Stimulated activated CD8-positive, alpha-beta memory T cell treated with anti-CD3 and anti-CD28 coated beads, Interleukin-7, amount 100 ng/mL, for 1 hour (primary cell): ENCODE measurements at places on chromosomes 5 and 9.

DNA sequence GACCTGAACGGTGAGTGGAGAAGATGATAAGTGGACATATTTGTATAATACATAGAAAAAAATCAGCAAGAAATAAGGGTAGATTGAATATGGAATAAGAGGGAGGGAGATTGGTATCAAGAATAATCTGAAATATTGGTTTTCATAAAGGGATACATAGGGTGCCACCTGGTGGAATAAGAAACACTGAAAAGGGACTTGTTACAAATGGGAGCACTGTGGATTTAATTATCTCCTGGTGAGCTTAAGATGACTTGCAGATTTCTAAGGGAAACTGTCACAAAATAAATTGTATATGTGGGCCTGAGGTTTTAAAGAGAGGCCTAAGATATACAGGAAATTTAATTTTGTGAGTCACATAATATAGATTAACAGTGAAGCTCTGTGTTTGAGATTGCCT, 1403.5 kb upstream of the CDH18 start:
- DNase-seq = no peak

GRCh38 chr5:170746075-170746960, 37.2 kb upstream of the GABRP start:
- DNase-seq = no peak

DNA sequence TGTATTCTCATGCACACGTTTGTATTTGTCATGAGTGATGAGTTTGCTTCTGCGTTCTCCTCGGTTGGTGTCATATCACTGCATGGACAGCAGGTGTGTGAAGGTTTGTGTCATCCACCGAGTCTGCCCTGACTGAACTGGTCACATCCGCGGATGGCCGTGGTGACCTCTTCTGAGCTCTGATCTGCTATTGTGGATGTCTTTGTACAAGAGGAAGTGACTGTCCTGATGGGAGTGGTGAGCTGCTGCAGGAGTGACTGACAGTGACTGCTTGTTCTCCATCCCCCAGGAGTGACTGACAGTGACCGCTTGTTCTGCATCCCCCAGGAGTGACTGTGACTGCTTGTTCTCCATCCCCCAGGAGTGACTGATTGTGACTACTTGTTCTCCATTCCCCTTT, 69.9 kb downstream of the EHMT1 start:
- DNase-seq = no peak

- DNase-seq = no peak
Measured at GRCh38 chr5:151805414-151806223, 33.9 kb downstream of the G3BP1 start.

GRCh38 chr5:132483661-132484390, 6.7 kb downstream of the IRF1 start:
- no peak for DNase-seq

DNA sequence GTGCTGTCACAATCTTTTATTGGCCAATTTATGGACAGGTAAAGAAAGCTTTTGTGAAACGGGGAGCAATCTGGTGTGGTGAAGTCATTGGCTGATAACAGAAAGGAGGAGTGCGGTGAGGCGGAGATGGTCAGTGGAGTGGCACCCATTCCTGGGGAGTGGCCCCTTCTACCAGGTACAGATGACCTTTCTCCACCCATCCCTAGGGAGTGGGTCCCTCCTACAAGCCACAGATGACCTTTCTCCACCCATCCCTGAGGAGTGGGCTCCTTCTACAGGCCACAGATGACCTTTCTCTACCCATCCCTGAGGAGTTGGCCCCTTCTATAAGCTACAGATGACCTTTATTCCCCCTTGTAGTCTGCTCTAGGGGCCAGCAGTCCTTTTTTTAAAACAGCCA, 267.6 kb upstream of the IRX2 start:
- no peak for DNase-seq

DNA sequence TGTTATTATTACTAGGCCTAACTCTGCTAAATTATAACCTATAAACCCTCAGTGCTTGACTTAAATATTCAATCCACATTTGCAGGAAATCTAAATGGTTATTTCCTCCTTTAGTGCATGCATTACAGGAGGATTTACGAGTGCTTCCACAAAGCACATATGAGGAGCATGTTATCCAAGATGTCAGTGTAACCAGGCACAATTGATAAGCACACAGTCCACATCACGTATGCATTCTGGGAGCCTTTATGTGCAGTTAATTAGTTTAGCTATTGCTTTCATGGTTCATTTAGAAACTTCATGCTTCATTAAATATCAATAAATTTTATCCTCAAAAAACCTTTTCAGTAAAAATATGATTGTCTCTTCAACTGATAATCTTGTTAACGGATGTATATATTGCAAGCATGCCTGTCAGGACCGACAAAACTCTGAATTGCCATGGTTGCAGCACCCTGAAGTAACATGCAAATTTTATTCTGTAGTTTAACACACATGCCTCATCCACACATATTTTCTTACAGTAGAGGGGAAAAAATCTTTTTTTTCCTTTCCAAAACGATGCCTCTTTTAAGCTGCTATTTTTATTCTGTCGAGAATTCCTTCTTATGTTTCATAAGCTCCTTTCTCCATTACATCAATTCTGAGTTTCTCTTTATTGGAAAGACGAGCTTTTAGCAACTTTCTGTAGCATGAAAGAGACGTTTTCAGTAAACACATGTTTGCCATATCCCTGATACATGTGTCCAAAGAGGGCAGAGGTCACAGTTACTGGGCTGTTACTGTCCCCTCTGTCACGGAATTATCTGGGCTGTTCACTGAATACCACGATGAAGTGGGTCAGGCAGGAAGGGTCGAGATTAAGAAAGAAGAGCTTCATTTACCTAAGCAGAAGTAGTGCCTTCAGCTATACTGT, 142.0 kb downstream of the GLIS3 start:
- DNase-seq = no peak
